ENCODE measurements at places on chromosomes 2 and 18.

- DNase-seq: no peak
These were observed 17.7 kb downstream of the FIGN start for GRCh38 chr2:163717993-163718680.

- DNase-seq: no peak
These were observed 64.7 kb upstream of the KLF7 start for GRCh38 chr2:207230261-207231105.

DNA sequence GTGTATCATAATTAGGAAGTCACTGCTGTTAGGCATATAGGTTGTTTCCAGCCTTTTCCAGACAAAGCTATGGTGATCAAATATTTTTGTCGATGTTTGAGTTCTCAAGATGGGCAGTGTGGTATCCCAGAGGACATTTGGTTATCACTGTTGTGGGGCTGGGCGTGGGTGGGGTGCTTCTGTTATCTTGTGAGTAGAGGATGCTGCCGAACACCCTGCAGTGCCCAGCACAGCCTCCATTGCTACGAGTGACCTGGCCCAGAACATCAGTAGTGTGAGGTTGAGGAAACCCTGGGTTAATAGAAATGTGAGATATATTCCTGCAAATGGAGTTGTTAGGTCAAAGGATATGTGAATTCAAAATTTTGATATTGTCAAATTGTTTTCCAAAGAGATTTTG lies 33.2 kb downstream of the ZNF236 start:
- no peak for DNase-seq

GRCh38 chr2:220466251-220466691 lies 838.8 kb downstream of the SLC4A3 start:
- DNase-seq: peak; percentile 75

- no peak for DNase-seq
These were observed 11.0 kb downstream of the FABP1 start for GRCh38 chr2:88116669-88117432.

DNA sequence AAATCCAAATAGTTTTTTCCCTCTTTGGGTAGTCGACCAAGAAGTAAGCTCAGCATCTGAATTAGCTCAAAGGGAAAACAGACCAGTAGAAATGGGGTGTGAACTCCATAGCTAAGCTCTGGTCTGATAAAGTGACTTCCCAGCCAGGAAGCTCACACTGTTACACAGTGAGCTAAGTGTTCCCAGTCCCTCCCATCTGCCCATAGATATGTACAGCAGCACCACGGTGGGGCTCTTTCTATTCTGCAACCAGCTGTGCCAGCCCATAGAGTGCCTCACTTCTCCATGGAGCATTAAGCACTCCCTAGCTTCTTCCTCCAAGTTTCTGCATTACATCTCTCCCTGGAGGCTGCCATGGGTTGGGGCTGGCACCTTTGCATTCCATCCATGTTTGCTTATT lies 27.6 kb upstream of the NEMP2 start:
- DNase-seq: no peak

- DNase-seq: no peak
These were observed 297.9 kb upstream of the MMADHC start for GRCh38 chr2:149885468-149885867.

DNA sequence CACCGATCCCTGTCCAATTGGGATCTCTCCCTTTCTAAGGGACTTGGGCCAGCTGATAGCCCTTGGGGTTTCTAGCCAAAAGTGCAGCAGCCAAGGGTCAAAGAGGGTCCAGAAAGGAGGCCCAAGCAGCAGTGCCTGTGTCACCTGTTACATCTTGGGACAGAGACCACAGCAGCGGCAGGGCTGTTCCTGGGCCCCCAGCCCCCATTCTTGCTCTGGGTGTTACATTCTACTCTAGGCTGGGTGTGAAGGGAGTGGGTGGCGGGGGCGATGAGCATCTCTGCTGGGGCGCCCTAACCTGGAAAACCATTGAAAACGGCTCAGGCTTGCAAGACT lies 1.2 kb downstream of the PAX3 start:
- DNase-seq: no peak

GRCh38 chr2:61415265-61415664 lies 55.6 kb downstream of the USP34 start:
- DNase-seq: no peak

DNA sequence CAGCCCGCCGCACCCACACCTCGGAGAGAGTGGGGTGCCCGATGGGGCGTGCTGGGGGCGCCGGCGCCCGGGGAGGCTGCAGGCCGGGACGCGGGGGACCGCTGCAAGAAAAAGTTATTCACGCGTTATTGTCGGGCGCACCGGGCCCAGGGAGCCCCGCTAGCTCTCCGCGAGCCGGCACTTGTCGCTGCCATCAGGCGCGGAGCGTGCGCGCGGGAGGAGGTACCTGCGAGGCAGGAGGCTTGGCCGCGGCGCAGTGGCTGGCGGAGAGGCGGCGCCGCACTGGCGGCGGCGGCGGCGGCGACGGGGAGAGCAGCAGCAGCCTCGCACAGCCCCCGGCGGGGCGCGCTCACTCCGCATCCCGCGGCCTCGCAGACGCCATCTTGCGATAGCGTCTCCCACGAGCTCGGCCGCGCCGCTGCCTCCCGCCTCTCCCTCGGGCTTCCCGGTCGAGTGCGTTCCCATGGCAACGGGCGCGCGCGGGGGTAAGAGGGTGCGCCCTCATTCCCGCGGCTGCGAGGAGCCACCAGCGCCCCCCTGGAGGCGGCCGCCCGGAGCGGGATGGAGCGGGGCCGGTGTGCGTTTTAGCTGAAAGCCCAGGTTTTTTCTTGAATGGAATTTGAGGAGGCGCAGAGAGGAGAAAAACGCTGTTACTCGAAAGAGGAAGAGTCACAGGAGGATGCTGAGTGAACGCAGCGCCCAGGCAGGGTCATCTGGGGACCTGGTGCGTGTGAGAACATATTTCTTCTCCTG lies at the start of gene CHN1:
CHN1 (minus strand) TSS at position 402 of the 753 bp plus-strand sequence. CDS start 469 bp downstream, outside the sequence.
- no peak for DNase-seq

DNA sequence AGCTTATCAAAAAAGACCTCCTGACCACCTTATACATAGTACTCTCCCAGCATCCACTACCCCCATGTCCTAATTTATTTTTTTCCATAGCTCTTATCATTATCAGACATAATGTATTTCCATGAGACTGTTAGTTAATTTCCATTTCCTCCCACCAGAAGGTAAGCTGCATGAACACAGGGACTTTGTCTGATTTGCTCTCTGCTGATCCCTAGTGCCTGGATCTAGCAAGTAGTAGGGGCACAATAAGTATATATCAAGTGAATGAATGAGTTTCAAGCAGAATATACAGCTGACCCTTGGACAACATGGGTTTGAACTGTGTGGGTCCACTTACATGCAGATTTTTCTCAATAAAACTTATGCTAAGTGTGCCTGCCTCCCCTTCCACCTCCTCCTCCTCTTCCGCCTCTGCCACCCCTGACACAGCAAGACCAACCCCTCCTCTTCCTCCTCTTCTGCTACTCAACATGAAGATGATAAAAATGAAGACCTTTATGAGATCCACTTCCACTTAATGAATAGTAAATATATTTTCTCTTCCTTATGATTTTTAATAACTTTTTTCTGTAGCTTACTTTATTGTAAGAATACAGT lies 53.8 kb downstream of the CTAGE1 start:
- no peak for DNase-seq

- no peak for DNase-seq
These were observed 41.1 kb downstream of the FAM124B start for GRCh38 chr2:224360801-224361251.

GRCh38 chr2:143513081-143513480 lies 383.9 kb downstream of the ARHGAP15 start:
- DNase-seq: peak; percentile 25

DNA sequence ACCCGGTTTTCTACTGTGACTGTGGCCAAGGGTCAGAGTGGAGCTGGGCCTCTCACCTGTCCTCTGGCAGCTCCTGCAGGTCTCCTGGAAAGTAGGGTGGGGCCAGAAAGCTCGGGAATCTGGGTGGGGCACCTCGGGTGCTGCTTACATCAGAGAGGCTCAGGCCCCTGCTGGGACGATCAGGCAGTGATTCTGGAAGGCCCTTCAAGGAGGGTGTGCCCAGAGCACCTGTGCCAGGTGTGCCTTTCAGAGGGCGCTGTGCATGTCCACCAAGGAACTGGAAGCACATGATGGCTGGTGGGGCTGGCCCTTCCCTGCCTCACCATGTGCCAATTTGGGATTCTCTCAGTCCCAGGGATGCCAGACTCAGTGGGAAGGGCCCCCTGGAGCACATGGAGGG lies 44.0 kb downstream of the ATP6V1C2 start:
- DNase-seq: no peak

DNA sequence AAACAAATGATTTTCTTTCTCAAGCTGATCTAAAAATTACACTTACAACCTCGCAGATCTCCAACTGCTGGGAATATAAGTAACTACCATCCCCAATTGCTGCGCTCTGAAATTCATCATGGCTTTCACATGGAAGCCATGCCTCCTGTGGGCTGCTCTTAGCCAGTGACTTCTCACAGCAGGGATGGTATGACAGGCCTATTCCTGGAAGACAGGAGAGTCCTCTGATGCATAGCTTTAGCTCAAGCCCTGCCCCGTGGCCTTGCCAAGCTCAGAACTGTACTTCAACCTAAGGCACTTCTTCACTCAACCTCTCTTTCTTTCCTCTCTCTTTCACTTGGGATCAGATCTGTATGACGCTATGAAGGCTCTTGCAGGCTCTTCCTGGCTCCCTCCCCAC lies 12.6 kb upstream of the ELAC1 start:
- DNase-seq: no peak

DNA sequence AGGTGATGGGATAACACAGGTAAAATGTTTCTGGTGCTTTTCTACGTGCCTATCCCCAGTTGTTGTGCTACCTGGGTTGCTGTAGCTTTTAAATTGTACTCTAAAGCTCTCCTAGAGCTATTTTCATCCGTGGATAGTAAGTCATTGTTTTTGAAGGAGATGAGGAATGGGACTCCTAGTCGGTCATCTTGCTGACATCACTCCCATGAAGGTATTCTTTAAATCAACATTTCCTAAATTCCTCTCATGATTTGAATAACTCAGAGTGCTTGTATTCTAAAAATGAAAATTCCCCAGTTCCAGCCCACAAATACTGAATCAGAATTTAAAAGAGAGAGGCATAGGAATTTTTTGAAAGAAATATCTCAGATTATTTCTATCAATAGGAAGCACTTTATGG lies 44.3 kb downstream of the CCDC148 start:
- peak; percentile 36 for DNase-seq

DNA sequence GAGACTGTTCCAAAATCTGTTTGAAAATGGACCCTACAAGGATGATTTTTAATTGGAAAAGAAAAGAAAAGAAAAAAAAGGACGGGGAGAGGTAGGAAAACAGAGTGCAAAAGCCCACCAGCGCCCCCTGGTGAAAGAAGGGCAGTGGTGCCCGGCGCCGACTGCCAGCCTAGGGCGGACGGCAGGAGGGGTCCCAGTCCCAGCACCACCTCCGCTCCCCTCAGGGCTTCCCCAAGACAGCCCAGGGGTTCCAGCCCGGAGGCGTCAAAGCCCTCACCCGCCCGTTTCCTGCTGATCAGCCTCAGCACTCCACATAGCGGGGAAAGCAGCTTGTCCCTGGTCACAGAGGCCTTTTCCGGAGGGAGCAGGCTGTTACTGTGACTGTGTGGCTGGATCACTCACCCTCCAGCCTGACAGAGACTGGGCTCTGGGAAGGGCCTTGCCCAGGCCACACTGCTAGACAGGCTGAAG lies 213.9 kb downstream of the TFCP2L1 start:
- DNase-seq: no peak

- no peak for DNase-seq
These were observed 6.6 kb downstream of the IL1RN start for GRCh38 chr2:113133704-113134598.

GRCh38 chr2:43210467-43211303 lies 15.7 kb downstream of the ZFP36L2 start:
- DNase-seq: no peak

DNA sequence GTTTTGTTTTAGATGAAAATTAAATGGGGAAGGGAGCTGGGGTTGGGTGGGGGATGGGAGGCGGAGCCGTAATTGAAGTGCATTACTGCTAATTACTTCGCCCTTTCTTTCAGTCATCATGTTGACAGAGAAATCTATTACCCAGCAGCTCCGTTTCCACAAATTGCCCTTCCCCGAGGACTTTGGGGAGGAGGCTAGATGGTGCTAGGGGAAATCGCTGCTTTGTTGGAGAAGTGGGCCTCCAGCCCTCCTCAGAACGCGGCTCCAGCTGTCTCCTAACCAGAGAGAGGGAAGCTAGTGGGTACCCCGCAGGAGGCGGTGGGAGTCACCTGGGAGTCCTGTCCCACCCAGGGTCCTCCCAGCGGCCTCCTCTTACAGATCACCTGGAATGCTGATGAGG lies 130.9 kb upstream of the MYCN start:
- DNase-seq: no peak

GRCh38 chr18:13456736-13457271 lies 238.2 kb downstream of the LDLRAD4 start:
- DNase-seq: no peak

- DNase-seq: peak; percentile 45
These were observed 42.6 kb upstream of the MAP3K20 start for GRCh38 chr2:173033084-173033483.

DNA sequence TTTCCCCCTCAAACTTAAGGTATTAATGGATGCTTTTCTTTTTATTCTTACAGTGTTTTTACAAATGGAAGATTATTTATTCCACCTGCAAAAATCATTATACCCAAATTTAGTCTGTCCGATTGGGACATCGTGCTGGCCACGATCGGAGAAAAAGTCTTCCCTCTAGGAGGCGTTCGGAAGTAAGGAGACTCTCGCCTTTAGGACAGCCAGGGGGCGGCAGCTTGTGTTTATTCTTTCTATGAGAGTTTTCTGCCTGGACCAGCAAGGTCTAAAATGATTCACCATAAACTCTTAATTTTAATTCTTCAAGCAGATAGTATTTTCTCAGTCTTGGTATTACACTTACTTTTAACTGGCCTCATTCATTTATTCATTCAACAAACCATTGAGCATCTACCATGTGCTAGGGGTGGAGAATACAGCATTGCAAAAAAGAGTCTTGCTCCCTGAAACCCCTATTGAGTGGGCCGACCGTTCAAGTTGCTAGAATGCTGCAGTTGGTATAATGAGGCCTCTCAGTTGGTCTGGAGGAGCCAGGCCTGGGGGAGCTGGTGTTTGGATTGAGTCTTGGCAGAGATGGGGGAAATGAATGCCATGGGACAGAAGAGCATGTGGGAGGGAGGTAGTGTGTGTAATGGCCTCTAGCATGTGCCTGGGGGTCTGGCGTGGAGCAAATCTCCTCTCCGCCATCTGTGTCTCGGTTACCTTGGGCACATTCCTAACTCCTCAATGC lies 38.7 kb downstream of the DCDC2C start:
- DNase-seq: no peak

DNA sequence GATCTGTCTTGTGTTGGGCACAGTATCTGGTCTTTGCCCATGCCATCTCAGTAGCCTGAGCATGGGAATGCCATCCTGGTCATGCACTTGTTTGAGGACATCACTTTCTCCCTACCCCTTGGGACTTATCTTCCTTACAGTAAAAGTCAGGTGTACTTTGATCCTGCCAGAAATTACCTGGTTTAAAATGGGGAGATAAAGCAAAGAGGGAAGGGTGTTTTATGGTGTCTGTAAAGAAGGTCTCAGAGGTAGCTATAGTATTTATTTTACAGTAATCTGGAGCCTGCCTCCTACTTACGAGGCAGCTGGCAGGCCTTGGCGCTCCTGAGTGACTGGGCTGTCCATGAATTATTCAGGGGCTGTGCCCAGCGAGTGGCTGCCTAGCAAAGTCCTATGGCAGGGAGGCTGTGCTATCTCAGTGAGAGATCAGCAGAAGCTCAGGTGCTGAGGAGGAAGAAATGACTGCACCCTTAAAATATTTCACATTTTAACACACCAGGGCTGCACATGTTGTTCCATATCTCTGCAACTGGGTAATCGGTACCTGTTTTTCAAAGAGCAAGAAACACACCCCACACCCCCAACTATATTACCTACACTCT lies 93.9 kb downstream of the SPTBN1 start:
- no peak for DNase-seq
